Activated CD4-positive, alpha-beta T cell treated with anti-CD3 and anti-CD28 coated beads, Interleukin-2, amount 50 U/mL, for 1 hour (primary cell): ENCODE measurements at places on chromosomes 2 and 18.

DNA sequence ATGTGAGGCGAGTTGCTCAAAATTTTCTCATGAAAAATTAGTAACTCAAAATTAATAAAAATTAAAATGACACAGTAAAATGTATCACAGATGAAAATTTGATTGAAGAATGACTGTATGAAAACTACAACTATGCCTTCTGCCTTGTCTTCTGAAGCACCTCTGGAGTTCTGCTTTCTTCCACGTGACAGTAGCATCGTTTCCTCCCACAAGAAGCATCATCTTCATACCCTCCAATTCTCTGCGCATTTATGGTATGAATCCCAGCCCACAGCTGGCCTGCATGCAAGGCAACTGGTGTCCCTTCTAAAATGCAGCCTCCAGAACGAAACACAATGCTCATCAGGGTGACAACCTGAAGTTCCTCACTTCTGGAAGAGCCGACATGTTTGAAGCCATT lies 189.9 kb downstream of the MYO1B start:
- DNase-seq: no peak

- no peak for DNase-seq
Measured at GRCh38 chr18:33440060-33441043, at the start of gene CCDC178. Gene CCDC178, minus strand, starts transcription at chr18:33440721. Its CDS starts 28,633 bp downstream, at chr18:33412088.

GRCh38 chr2:132955871-132956615 lies 286.0 kb upstream of the LYPD1 start:
- DNase-seq: no peak

DNA sequence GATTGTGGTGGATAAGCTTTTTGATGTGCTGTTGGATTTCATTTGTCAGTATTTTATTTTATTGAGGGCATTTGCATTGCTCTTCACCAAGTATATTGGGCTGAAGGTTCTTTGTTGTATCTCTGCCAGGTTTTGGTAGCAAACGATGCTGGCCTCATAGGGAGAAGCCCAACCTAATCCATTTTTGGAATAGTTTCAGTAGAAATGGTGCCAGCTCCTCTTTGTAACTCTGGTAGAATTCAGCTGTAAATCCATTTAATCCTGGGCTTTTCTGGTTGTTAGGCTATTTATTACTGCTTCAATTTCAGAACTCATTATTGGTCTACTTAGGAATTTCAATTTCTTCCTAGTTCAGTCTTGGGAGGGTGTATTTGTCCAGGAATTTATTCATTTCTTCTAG lies 309.8 kb upstream of the SETBP1 start:
- DNase-seq: no peak

DNA sequence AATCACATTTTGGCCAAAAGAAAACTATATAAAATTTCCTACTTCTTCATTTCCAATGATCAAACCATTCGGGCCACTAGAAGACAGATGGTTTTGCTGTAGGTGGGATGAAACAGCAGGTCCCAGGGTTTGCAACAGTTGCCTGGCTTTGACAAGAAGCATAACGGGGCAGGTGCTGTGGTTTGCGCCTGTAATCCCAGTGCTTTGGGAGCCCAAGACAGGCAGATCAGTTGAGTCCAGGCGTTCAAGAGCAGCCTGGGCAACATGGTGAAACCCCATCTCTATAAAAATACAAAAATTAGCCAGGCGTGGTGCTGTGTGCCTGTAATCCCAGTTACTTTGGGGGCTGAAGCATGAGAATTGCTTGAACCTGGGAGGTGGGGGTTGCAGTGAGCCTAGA lies 81.4 kb upstream of the XPO1 start:
- DNase-seq: no peak

DNA sequence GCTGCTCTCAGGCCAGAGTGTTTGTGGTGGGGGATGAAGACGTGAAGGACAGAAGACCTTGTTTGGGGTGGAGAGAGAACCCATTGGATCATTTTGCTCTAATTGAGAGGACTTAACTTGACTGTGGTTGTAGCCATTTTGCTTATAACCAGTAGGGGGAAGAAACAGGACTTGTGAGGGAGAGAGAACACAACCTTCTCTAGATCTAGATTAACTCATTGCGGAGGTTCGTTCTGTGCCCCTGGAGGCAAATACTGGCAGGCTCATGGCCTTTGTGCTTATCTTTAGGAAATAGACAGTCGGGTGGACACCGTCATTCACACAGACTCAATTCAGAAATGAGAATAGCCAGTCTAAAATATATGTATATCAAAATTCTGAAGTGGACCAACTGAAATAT lies 147.0 kb upstream of the LHCGR start:
- no peak for DNase-seq

DNA sequence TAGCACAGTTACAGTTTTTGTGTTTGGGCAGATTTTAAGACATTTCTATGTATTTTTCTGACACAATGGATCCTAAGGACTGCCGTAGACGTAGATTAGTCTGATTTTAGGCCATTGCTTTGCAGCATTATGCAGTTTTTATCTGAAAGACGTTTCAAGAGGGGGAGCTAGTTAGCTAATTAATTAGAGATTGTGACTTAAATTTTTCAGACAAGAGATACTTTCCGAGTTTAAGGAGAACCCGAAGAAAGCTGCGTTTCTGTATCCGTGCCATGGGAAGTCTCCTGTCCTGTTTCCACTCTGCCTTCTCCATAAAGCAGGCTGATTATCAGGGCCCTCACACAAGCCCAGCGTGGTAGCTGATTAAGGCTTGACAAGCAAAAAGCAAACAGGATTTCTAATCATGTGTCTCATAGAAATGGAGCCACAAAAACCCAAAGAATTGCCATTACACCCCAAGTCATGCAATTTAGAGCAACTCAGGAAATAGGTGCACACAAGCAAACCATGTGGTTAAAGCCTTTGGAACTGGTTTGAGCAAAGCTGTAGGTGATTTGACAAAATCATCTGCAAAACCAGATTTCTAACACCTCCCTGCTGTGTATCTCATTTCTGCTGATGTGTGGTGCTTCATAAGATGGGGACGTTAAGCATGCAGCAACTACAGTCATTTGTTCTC lies 808.1 kb downstream of the RNF144A start:
- no peak for DNase-seq

DNA sequence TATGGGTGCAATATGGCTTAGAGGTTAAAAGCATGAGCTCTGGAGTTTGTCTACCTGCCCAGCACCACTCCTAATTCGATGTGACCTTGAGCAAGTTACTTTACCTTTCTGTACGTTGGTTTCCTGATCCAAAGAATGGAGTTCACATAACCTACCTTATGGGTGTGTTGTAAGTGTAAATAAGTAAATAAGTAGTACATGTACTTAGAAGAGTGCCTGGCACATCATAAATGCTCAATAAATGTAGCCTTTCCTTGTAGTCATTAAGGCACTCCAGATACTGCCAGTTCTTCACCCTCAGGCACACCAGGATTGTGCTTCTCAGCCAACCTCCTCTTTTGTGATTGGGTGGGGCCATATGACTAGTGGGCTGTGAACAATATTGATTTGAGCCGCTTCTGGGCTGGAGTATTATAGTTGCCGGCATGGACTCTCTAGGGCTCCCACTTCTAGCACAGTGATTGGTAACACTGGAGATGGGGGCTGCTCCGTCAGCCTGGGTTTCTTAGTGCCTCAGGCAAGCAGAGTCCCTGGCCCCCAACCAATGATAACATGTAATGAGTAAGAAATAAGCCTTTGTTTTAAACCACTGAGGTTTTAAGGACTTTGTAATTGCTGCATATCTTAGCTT lies 101.7 kb upstream of the NOSTRIN start:
- no peak for DNase-seq

DNA sequence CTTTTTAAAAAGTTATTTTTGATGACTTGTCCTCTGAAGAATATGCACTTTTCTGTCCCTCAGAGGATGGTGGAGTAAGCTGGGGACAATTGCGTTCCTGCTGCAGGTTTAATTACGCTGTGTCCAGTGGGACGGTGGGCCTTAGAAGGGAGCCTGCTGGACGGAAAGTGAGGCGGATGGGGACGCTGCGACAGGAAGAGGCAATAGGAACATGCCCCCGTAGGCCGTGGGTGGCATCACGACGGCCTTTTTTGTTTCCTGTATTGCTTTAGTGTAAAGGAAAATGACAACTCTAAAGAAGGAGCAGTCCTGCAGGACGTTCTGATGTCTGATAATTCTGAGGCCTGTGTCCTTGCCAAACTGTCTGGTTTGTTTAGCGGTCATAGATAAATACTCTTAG lies 121.6 kb downstream of the NFATC1 start:
- peak; percentile 34 for DNase-seq

DNA sequence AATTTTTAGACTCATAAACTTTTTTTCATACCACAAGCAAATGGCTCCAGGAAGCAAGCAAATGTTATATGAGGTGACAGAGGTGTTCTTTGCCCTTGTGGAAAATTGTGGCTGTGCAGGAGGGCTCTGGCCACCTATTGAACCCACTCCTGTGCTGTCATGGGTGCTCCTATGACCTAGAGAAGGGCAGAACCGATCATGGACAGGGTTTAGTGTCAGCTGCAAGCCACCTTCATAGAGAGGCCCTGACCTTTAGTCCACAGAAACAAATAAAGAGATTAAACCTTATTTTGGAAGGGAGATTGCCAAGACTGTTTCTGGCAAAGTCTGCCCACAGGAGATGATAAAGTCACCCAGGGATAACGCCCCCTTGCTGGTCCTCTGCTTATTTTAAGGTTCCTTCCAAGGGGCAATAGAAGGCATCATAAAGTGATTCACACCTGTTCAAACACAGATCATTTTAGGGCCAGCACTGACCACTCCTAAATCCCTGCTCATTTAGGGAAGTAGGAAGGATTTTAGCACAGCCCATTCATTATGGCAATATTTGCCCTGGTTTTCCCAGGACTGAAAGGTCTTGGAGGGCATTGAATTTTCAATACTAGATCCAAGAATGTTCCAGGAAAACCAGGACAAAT lies 26.1 kb upstream of the STAT4 start:
- no peak for DNase-seq
